NCI-H748 treated with DMSO at 0.1 percent for 48 hours (cell line): ENCODE measurements at places on chromosomes 6 and 20.

DNA sequence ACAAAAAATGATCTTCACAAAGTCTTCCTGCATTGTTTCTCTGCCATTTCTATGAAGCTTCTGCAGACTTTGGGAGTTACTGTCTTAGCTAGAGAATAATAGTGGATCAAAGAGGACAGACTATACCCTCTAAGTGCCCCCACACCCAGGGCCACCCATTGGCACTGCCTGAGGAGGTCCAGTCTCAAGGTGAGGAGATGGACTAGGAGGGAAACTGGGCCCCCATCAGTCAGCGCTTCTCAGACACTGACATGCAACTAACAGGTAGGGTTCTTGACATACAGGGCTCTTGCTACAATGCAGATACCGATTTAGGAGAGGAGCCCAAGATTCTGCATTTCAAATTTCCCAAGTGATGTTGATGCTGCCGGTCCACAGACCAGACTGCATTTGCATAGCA lies 24.3 kb downstream of the PCNA start:
- no peak for DNase-seq

GRCh38 chr20:347640-348484 lies 951 bp downstream of the NRSN2 start:
- DNase-seq = peak; percentile 97

DNA sequence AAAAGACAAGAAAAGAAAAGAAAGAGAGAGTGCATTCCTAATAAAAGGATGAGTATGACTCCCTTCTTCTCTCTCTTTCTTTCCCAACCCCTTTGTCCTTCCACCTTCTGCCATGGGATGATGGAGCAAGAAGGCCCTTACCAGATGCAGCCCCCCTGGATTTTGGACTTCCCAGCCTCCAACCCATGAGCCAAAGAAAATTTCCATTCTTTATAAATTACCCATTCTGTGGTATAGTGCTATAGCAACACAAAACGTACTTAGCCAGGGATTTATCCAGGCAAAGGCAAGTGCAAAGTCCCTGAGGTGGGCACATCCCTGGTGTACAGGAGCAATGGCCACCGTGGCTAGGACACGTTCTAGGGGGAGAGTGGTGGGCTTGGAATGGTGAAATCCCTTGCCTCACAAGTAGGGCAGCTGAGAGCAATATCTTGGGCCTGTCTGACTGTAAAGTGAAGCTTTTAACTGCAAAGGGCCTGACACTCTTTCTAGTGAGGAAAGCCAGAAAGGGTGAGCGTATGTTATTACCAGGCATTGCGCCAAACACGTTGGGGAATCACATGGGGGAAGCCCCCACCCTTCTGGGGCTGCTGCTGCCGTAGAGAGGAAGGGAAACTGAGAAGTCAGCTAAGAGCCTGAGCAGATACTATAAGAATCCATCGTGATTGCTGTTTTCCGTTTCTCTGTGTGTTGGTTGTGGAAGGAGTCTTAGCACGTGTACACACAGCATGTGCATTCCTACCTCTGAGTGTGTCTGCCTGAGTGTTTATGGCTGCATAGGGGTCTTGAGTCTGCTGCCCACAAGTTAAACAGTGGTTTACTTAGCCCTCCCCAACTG lies 50.7 kb upstream of the SIRPA start:
- DNase-seq = no peak

DNA sequence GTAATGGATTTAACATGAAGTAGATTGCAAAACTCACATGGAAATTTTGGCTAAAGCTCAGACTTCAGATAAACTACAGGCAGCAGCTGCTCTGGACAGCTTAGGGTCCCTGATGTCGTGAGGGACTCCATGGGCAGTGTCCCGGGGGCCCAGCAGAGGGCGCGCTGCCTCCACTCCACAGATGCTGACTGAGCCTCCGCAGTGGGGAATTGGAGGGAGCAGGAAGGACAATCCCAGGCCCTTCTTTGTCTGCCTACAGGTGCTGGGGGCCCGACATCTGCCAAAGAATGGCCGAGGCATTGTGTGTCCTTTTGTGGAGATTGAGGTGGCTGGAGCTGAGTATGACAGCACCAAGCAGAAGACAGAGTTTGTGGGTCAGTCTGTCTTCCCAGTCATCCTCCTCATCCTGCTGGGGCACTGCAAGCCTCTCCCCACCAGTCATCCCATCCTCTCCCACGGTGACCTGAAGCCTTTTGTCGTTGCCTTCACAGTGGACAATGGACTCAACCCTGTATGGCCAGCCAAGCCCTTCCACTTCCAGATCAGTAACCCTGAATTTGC lies 35.9 kb downstream of the PLCG1 start:
- DNase-seq = peak; percentile 34

- DNase-seq = no peak
Observed at GRCh38 chr6:16773362-16773761, 12.1 kb upstream of the ATXN1 start.

DNA sequence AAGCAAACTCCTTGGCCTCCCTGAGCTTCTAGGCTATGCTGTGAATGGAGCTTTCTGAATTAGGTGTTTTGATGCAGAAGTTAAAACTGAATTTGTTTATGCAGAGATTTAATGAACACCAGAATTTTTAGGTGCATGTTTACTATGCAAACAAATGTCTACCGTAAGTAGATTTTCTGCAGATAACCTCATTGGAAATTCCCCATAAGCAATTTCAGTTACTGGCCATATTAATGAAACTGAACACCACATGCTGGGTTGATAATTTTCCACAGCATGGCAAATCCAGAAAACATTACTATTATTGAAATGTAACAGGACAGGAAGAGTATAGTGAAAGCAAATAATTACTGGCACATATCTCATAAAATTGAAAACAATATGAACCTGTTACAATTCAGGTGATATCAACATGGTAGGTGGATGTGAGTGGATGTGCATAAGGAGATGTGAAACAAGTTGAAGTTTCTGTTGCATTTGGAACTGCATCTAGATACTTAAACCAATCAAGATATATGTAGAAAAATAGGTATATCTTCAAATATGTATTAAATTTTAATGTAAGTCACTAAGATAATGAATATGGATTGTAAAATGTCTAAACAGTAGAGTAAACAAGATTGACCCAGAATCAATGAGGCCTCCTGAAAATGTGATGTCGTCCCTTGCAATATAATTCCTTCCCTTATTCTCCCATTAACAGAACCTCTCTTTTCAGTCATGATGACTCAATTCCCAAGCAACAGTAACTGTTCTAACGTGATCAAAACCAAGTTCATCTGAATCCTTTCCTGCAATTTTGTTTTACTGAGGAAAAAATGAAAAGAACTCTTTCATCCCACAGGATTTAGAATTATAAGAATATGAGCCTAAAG lies 11.0 kb downstream of the PTCHD4 start:
- no peak for DNase-seq

DNA sequence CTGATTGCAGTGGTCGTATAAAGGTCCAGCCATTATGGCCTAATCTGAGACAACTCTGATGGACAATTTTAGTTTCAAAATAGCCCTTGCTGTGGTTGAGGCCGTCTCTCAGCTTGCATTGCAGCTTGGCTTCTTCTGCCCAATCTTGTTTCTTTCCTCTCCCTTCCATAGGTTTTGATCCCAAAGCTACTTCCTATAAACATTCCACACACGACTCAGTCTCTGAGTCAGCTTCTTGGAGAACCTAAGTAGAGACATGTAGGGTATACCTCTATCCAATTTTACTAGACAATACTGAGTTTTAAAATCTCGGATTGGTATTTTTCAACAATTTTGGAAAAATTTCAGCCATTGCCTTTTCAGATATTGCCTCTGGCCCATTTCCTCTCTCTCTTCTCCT lies 13.4 kb downstream of the IYD start:
- no peak for DNase-seq

DNA sequence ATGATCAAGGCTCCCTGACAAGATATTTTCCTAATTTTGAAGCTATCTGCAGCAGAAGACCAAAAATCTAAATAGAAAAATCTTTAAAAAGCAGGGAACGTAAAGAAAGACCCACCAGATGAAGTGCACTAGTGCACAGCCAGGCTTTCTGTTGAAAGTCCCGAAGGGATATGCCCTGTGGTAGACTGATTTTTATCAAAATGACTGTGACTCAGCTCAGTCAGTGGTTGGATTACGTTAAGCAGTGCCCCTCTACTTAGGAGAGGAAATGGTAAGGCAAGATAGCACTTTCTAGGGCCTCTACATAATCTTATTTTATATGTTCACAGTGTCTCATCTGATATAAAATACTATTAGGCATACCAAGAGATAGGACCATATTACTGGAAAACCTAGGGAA lies 123.4 kb upstream of the RAB32 start:
- DNase-seq = no peak

DNA sequence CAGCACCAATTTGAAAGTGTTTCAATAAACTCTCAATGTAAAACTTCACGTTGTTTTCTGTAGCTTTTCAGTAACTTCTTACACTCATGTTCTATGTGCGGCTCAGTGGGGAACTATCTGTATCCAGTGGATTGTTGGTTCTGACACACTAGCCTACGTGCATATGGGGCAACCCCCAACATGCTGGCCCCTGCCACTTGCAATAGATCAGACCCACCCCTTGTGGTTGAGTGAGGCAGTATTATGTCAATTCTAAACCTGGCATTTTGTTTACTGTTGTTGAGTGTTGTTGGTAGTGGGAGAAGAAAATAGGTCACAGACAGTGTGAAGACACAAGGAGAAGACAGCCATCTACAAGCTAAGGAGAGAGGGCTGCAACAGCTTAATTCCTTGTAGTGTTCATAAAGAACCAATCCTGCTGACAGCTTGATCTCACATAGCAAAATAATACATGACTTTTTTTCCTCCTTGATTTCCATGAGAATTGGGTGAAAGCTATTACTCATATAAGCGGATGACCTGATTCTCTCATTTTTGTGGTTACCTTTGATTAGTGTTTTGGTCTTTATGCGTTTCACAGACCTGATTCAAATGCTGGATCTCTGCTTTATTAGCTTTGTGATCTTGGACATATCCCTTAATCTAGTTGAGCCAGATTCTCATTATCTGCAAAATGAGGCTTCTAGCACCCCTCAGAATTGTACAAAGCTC lies 320.4 kb downstream of the LAMA2 start:
- DNase-seq = no peak

DNA sequence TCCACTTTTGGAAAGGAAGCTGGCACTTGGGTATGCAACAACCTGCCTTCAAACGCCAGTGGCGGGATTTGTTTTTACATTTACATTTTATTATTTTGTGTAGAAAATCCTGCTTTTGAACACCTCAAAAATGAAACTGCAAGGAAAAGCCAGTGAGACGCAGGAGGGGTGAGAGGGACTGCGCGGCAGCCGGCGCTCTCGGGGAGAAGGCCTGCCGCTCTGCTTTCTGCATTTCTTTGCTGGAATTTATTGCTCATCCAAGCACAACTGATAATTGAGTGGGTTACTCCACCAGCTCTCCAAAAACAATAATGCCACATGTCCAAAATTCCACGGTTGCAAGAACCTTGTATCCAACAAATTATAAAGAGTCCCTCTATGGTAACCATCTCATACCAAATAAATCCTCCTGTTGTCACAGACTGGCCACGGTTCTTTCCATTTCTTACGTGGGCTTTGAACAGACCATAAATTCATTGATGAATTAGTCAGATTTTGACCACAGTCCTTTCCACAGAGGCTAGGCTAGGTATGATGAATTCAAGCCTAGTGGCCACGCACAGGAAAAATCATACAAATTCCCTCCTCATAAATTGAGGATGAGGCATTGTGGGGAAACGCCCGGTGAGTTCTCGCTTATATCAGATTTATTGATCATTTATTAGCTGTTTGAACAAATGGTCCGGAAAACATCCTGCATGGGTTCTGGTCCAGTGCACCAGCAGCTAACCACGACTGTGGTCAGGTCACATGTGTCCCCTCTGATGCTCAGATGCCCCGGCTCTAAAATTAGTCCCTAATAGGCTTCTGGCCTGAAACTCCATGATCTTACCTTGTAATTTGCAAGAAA lies 31.6 kb upstream of the FOXC1 start:
- DNase-seq = no peak

DNA sequence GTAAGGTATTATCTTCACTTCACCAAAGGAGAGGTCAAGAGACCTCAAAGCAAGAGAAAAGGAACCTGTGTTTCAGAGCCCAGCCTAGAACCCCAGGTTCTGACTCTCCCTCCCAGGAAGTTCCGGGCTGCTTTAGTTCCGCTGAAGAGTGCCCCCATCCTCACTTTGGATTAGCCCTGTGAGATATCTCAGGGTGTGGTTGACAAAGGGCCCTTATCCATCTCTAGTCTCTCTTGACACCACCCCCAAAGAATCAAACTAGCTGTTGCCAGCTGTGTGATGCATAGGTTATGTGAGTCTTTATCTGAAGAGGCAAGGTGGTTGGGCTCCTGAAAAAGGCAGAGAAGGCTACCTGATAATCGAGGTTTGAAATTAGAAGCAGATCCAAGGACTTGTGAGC lies 20.6 kb downstream of the BRPF3 start:
- DNase-seq = no peak
